Activated T-helper 1 cell treated with Interleukin-2 at 50 U/mL for 16 hours (primary cell): ENCODE measurements at places on chromosomes 6 and 20.
A peak's percentile ranks its signal among the peaks of the same experiment; 100 is the strongest.

DNA sequence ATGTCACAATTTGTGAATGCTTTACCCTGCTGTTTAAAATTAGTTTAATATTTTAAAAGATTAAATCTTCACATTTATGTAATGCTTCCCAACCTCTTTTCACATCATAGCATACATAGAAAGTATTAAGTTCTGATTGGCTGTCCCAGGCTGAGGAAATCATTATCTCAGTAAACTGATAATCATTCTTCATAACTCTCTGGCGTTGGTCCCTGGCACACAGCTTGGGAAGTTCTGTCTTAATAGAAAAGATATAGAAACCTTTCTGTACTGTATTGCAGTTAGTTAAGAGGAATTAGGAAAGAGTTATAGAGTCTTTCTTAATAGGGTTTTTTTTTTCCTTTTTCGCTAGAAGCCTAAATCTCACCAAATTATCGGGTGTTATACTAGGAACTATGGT is 85.4 kb downstream of the CBFA2T2 start:
- no peak for DNase-seq

DNA sequence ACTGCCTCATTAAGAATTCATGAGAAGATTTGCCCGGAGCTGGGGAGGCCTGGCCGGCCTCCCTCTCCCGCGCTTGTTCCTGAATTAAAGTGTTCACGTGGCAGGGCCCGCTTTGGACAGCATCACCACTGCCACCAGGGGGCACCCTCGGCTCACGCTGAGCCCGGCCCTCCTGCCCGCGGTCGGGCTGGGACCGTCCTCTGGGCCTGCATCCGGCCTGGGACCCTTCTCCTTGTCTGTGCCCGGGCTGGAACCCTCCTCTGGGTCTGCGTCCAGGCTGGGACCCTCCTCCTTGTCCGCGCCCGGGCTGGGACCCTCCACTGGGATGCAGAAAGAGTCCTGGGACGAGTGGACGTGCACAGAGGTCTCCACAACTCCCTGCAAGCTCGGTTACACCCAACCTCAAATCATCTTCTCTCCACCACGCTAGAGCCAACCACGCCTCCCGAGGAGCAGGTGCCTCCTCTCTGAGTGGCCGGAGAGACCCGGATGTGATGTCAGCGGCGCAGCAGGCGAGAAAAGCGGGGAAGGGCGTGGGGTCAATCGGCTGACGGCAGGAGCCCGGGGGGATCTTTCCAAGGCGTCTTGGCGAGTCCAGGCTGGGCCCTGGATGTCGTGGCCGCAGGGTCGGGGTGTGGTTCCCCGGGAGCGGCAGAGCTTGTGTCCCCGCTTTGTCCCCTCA is 50.9 kb upstream of the DACT2 start:
- peak; percentile 40 for DNase-seq

DNA sequence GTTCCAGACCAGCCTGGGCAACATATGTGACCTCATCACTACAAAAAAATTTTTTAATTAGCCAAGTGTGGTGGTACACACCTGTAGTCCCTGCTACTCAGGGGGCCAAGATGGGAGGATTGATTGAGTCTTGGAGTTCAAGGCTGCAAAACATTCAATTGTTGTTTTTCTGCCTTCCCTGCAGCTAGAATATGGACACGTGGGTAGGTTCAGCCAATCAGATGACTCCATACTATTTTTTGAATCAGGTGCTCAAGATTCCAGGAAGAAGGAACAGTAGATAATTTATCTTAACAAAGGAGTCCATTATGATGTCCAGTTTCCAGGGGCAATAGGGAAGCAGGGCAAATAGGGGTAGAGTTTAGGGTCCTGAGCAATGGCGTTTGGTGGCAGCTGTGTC is 2.4 kb upstream of the DEFB119 start:
- no peak for DNase-seq

DNA sequence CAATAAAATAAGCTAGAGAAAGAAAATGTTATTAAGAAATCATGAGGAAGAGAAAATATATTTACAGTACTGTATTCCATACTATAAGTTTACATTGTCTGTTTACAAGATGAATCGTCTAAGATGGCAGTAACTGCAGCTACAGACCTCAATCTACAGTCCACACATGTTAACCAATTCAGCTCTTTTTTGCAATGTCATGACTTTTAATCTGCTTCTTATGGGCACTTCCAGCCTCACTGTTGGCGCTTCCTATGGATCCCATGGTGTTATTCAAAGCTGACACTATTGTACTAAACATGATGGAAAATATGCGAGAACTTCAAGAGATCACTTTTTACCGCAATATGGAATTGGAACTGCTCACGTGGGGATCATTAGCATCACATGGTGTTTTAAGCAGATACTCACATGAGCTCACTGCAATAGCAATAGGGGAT is 451.5 kb upstream of the CITED2 start:
- DNase-seq: no peak

DNA sequence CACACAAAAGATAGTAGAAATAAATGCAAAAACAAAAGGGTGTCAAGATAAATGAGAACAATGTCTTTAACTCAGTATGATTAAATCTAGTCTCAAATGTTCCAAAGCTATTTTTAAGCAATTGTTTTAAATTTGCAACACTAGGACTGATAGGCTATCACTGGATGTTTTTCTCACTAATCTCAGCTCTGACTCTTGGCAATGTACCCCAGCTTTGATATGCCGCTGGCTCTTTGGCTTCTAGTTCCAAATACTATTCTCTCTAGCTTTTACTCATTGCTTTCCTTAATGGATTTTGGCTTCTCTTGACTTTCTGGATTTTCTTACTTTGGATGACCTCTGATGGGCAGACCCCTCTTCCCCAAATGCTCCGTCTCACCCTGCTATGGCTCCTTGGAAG is 116.0 kb upstream of the SLC35B3 start:
- no peak for DNase-seq

DNA sequence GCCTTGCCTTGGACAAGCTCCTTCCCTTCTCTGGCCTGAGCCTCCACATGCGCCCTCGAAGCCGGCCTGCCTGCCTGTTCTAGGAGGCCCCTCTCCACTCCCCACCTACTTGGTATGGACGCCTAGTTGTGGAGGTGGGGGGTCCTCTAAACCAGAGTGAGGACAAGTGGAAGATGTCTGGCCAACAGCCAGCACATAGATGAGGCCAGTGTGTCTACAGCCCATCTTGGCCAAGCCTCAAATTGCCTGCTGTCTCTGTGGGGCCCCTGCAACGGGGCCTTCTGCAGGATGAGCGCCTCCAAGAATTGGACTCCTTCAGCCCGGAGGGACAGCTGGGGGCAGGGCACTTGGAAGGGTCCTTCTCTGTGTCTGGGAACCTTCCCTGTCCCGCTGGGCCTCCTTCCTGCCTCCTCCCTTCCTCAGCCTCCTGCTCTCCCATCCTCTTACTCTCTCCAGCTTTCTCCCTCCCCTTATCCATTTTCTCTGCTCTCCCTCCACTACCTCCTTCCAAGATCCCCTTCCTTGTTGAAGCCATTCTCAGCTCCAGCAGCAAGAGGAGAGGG is 1.6 kb downstream of the MDFI start:
- no peak for DNase-seq

DNA sequence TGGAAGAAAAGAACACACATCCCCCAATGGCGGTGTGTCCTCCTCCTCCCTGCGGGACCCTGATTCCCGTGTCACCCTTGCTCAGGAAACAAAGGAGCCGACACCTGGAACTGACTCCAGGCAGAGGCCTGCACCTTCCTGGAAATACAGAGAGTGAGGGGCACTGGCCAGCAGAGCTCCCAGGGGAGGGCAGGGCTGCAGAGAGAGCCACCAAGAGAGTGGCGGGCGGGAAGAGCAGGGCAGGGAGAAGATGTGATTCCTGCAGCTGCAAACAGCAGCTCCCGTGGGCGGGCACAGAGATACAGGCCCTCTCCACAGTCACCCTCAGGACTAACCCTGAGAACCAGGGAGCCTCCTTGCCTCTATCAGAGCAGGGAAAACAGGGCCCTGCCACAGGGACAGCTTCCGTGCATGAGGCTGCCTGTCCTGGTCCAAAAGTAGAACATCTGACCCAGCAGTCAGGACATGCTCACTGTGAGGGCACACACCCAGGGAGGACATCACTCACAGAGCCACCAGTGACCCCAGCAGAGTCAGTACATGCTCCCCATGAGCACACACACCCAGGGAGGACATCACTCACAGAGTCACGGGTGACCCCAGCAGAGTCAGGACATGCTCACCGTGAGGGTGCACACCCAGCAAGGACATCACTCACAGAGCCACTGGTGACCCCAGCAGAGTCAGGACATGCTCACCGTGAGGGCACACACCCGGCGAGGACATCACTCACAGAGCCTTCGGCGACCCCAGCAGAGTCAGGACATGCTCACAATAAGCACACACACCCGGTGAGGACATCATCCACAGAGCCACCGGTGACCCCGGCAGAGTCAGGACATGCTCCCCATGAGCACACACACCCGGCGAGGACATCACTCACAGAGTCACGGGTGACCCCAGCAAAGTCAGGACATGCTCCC is 193.1 kb downstream of the DLL1 start:
- no peak for DNase-seq

DNA sequence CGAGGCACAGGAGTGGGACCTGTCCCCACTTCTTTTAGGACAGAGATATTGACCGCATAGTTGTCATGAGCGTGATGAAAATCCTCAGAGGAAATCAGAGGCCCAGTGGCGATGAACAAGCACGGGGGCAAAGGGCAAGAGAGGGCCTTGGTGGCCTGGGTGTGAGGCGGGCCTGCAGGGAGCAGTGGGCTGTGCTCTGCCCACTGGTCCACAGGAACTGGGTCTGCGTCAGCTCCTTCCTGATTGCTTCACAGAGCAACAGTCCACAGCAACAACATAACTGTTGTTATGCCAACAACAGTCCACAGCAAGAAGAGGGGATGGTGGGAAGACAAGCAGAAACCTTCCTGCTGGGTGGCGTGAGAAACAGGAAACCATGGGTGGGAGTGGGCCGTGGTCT is 335.6 kb downstream of the ZFAND3 start:
- DNase-seq: no peak

DNA sequence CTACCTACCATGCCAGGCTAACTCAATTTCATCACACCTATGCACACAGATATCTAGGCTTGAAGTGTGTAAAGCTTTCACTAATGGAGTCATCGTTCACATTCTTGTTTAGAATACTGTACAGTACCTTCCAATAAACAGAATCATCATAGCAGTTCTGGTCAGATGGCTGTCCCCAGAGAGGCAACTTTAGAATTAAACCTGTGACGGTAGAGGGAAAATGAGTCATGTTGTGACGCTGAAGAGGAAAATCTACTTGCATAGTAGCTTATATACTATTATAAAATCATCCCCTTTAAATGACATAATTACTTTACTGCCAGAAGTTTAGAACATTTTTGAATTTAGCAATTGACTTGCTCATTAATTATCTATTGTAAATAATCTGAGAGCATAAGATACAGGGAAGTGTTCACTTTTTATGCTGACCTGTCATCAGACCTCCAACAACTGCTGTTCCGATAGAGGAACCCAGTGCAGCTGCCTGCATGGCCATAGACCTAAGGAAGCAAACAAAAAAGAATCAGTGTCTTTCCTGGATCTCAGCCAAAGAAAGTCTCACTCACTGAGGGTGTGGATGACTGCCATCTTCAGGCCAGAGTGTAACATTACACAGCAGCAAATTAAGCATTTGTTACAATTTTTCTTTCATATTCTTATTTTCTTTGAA is 29.8 kb downstream of the RHAG start:
- DNase-seq: no peak

- peak; percentile 5 for DNase-seq
These were observed 108.2 kb upstream of the GMDS start for GRCh38 chr6:2353412-2354137.

- DNase-seq: no peak
These were observed 156.5 kb upstream of the INSM1 start for GRCh38 chr20:20211274-20211987.

GRCh38 chr6:112227992-112228391 is 26.4 kb downstream of the LAMA4 start:
- DNase-seq: no peak

DNA sequence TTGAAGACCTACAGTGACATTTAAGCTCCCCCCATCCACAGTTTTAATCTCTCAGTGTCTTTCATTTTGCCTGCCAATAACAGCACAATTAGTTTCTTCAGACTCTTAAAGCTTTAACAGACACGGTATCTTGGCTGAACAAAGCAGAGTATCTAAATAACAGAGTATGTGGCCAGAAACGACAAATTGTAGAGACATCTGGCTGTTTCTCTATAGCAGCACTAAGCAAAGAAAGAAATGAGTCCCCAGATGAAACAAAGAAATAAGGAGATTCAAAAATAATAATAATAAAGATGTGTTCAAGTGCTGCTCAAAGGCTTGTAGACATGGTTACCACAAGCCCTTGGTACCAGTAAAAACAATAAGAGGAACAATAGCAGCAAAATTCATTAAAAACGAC is 97.8 kb upstream of the HDAC2 start:
- no peak for DNase-seq

DNA sequence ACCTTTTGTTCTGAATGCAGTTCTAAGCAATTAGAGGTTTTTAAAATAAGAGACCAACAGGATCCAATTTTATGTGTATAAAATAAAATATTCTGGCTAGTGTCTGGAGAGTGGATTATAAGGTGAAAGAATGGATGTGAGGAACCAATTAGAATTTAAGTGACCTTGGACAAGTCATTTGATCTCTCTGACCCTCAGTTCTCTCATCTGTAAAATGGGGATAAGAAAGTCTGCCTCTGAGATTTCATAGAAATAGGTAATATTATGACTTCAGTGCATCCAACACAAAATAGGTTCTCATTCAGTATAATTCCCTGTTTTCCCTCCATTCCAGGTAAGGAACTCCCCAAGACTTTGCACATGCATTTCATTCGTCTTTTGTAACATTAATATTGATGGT is 18.9 kb downstream of the CASS4 start:
- DNase-seq: no peak

DNA sequence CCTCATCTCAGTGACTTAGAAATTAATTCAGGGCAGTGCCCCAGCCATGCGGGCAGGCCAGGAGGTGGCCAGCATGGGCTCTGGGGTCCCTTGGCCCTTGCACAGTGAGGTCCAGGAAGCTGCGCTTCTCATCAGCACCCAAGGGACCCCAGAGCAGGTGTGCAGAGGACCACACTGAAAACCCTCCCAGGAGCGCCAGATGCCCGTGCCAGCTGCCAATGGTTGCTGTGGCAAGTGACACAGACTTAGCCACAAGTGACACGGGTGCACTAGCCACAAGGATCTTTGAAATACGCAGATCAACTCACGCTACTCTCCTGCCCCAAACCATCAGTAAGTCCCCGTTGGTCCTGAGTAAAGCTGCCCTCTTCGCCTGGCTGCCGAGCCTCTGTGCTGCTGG is 88.1 kb downstream of the ERMARD start:
- DNase-seq: no peak
